Osteoblast (primary cell): ENCODE measurements at places on chromosomes 5 and 9. TPM values are rescaled to one million over a fixed set of nuclear protein-coding genes. Genes with fewer than 3 reads are reported as not detected.

DNA sequence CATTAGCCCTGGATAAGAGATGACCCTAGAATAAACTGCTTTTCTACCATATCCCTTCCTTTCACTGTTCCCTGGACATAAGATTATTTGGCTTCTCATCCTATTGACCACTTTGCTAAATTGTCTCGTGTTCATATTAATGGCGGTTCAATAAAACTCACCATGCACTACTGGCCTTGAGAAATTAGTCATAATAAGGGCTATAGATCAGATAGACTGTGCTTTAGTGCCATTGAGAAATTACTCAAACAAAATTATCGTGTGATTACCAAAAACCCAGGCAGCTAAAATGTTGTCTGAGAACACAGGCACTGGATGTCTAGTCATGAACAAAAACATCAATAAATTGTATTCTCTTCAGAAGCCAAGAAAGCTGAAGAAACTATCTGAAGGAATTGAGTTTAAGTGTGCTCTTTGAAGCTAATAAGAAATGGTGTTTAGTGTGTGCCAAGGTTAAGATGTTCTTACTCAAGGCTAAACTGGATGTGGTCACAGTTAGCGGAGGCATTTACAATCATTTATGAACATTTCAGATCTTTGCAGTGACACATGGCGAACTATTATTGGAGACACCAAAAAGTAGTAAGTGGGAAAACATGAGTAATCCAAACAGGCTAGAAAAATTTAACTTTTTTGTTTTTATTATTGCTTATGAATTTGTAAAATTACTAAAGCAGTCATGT lies 460.4 kb upstream of the RORB start:
- no peak for DNase-seq
- no peak overlapping the region for H3K4me3 ChIP-seq
- no peak overlapping the region for H3K27ac ChIP-seq
- H3K27me3 ChIP-seq = no peaks in the 10 kb centered on the region
- H3K36me3 ChIP-seq = no peaks in the 10 kb centered on the region
- no peaks in the 10 kb centered on the region for H3K4me1 ChIP-seq

DNA sequence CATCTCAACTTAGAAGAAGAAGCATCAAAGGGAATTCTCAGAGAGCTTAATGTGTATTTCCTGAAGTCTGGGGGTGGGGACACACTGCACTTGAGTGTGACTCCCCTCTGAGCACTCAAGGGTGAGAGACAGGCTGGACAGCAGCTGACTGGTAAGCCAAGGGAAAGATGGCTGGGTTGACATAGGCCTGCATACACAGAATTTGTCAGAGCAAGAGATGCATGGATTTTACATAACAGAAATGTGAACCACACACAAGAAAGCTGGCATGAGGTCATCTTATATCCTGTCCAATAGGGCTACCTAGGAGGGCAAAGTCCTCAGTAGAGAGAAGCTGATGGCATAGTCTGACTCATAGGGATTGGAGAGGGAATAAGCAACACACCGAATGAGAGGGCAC lies 114.3 kb upstream of the EPB41L4A start:
- H3K4me3 ChIP-seq = no peak overlapping the region
- H3K4me1 ChIP-seq = no peaks in the 10 kb centered on the region
- H3K27ac ChIP-seq = no peak overlapping the region
- H3K36me3 ChIP-seq = no peaks in the 10 kb centered on the region

DNA sequence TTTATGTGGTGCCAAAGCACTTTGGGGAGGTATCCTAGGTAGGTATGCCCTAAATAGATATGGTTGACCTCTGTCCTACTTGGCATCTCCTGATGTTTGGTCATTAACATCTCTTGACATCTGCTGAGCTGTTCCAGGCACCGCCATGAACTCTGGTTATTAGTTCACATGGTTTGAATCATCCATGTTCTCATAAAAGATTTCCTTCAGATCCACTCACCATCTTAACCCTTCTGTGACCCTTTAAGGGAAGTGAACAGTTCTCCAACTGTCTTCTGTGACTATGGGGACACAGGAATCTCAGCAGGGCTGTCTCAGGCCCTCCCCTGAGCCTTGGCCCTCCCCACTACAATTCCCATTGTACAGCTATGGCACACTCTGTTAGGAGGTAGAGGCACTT lies 167.7 kb downstream of the CDH6 start:
- H3K4me3 ChIP-seq = no peak overlapping the region
- no peak for DNase-seq
- H3K4me1 ChIP-seq = peaks cover 57% of the 10 kb centered on the region
- H3K36me3 ChIP-seq = no peaks in the 10 kb centered on the region
- peak overlapping the region; percentile 95 for H3K27ac ChIP-seq

- peaks cover 24% of the 10 kb centered on the region for H3K4me1 ChIP-seq
- peak overlapping the region; percentile 98 for H3K4me3 ChIP-seq
- H3K36me3 ChIP-seq = no peaks in the 10 kb centered on the region
- DNase-seq = no peak
These were observed 475 bp downstream of the DDX31 start for GRCh38 chr9:132669319-132669697.

- H3K4me3 ChIP-seq = no peak overlapping the region
- no peaks in the 10 kb centered on the region for H3K36me3 ChIP-seq
- peaks cover 42% of the 10 kb centered on the region for H3K4me1 ChIP-seq
- DNase-seq = no peak
- H3K27me3 ChIP-seq = no peaks in the 10 kb centered on the region
These were observed 8.6 kb downstream of the BRD3 start for GRCh38 chr9:134059188-134059641.

GRCh38 chr9:89588271-89588879 lies 16.4 kb upstream of the GADD45G start:
- H3K36me3 ChIP-seq = no peaks in the 10 kb centered on the region
- H3K27ac ChIP-seq = no peak overlapping the region
- DNase-seq = peak; percentile 21

GRCh38 chr9:123377211-123377971 lies 21.4 kb downstream of the CRB2 start:
- H3K4me3 ChIP-seq = no peak overlapping the region
- H3K27me3 ChIP-seq = peaks cover 33% of the 10 kb centered on the region
- no peak overlapping the region for H3K27ac ChIP-seq
- H3K36me3 ChIP-seq = no peaks in the 10 kb centered on the region

- peak overlapping the region; percentile 53 for H3K4me3 ChIP-seq
- H3K4me1 ChIP-seq = peaks cover 5% of the 10 kb centered on the region
- no peaks in the 10 kb centered on the region for H3K27me3 ChIP-seq
- H3K27ac ChIP-seq = no peak overlapping the region
- H3K36me3 ChIP-seq = no peaks in the 10 kb centered on the region
These were observed 15.2 kb downstream of the RNF180 start for GRCh38 chr5:64180661-64181343.

DNA sequence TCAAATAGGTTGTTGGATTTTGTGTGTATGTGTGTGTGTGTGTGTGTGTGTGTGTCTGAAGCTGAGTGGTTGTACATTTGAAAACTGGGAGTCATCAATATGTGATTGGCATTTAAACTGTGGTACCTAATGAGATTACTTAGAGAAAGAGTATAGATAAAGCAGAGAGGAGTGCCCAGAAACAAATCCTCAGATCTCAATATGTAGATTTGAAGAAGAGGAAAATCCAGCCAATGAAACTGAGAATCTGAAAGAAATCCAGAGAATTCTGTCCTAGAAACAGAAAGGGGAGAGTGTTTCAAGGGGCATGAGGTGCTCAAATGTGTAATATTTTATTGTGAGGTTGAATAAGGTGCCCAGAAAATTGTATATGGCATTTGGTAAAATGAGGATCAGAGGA lies 66.2 kb downstream of the CCDC192 start:
- no peak for DNase-seq
- no peak overlapping the region for H3K27ac ChIP-seq
- no peak overlapping the region for H3K4me3 ChIP-seq
- peaks cover 7% of the 10 kb centered on the region for H3K4me1 ChIP-seq

- DNase-seq = no peak
- H3K36me3 ChIP-seq = no peaks in the 10 kb centered on the region
- H3K4me3 ChIP-seq = no peak overlapping the region
- H3K4me1 ChIP-seq = no peaks in the 10 kb centered on the region
These were observed 54.5 kb downstream of the PDE4D start for GRCh38 chr5:59838989-59839388.

DNA sequence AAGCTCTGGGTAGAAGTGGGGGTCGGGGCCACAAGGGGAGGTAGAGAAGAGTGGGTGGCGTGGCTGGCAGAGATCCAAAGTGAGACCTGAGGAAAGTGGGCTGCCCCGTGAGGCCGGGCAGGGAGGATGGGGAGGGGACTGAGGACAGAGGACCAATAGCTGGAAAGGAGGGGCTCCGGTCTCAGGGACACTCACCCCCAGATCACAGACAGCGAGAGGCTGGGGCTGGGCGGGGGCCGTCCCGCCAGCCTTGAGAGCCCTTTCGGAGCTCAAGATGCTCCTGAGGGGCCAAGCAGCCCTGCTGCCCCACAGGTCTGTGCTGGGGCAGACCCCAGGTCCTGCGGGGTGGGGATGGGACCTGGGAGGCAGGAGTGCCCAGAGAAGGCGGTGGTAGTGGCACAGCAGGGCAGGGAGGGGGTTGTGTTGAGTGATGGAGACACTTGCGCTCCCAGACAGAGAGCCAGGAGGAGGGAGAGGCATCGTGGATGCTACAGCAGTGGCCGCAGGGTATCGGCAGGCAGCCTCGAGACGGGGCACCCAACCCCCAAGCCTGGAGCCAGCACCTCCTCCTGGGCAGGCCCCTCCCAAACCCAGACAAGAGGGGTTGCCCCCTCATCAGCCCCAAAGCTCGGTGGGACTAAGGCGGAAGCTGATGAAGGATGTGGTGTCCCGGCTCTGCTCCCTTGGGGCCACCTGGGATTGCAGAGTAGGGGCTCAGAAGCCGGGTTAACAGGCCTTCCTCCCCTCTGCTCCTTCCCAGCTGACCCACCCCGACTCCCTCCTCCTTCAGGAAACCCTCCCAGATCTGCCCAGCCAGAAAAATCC lies 3.4 kb downstream of the SARDH start:
- H3K36me3 ChIP-seq = no peaks in the 10 kb centered on the region
- no peaks in the 10 kb centered on the region for H3K27me3 ChIP-seq
- H3K4me3 ChIP-seq = no peak overlapping the region
- H3K4me1 ChIP-seq = peaks cover 10% of the 10 kb centered on the region
- H3K27ac ChIP-seq = no peak overlapping the region
- DNase-seq = no peak

- H3K27ac ChIP-seq = no peak overlapping the region
- H3K27me3 ChIP-seq = no peaks in the 10 kb centered on the region
- no peaks in the 10 kb centered on the region for H3K4me1 ChIP-seq
- no peak overlapping the region for H3K4me3 ChIP-seq
- no peaks in the 10 kb centered on the region for H3K36me3 ChIP-seq
These were observed 228.3 kb downstream of the CACNA1B start for GRCh38 chr9:138105561-138106505.

GRCh38 chr9:36332006-36332405 lies 68.1 kb downstream of the RNF38 start:
- H3K4me1 ChIP-seq = peaks cover 18% of the 10 kb centered on the region
- H3K4me3 ChIP-seq = no peak overlapping the region
- peak; percentile 50 for DNase-seq
- H3K27me3 ChIP-seq = no peaks in the 10 kb centered on the region
- H3K36me3 ChIP-seq = peaks cover 5% of the 10 kb centered on the region
- no peak overlapping the region for H3K27ac ChIP-seq

GRCh38 chr5:14929293-14930065 lies 57.9 kb upstream of the ANKH start:
- H3K27me3 ChIP-seq = no peaks in the 10 kb centered on the region
- DNase-seq = no peak
- H3K27ac ChIP-seq = peak overlapping the region; percentile 64
- H3K36me3 ChIP-seq = no peaks in the 10 kb centered on the region

- H3K36me3 ChIP-seq = no peaks in the 10 kb centered on the region
- no peak overlapping the region for H3K27ac ChIP-seq
- DNase-seq = no peak
- H3K4me3 ChIP-seq = no peak overlapping the region
These were observed 1797.8 kb upstream of the WWC1 start for GRCh38 chr5:166493612-166494011.

- H3K27ac ChIP-seq = no peak overlapping the region
- H3K27me3 ChIP-seq = no peaks in the 10 kb centered on the region
- H3K4me3 ChIP-seq = no peak overlapping the region
These were observed 471.0 kb upstream of the MEF2C start for GRCh38 chr5:89353837-89354551.

DNA sequence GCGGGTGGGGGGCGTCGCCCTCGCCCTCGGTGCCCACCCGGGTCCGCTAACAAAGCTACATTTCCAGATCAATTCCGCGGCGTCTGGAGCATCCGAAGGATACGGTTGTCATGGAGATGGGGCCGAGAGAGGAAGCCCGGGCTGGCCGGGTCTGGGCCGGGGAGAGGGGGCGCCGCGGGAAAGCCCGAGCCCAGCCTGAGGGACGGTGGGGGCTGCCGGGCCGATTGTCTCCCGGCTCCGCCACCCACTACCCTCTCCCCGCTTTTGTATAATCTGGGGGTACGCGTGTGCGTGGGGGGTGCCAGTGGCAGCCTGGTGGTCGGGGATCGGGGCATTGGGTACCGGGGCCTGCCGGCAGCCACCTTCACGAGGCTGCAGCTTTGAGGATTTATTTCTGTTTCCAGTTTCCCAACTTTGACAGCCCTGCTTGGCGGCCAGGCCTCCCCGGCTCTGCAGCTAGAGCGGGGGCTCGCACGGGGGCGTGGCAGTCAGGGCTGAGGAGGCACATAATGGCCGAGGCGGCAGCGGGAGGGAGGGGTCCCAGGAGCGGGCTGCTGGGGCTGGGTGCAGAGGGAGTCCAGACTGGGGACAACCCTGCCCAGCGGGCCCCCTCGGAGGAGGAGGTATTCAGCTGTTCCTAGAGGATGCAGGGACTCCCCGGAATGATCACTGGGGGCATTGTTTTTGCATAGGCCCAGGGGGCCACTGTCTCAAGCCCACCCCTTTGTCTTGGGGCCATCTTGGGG lies 626 bp downstream of the PSD2 start:
- no peak overlapping the region for H3K27ac ChIP-seq
- H3K4me3 ChIP-seq = no peak overlapping the region
- H3K4me1 ChIP-seq = no peaks in the 10 kb centered on the region
- peak; percentile 86 for DNase-seq
- peaks cover 69% of the 10 kb centered on the region for H3K27me3 ChIP-seq

- H3K27ac ChIP-seq = no peak overlapping the region
- peak; percentile 18 for DNase-seq
- peaks cover 30% of the 10 kb centered on the region for H3K36me3 ChIP-seq
- no peak overlapping the region for H3K4me3 ChIP-seq
- H3K27me3 ChIP-seq = no peaks in the 10 kb centered on the region
These were observed 121.5 kb downstream of the RGS3 start for GRCh38 chr9:113585085-113585442.

- H3K4me1 ChIP-seq = peaks cover 12% of the 10 kb centered on the region
- H3K27ac ChIP-seq = no peak overlapping the region
- DNase-seq = peak; percentile 74
- peaks cover under 1% of the 10 kb centered on the region for H3K27me3 ChIP-seq
- H3K36me3 ChIP-seq = no peaks in the 10 kb centered on the region
These were observed 257.7 kb upstream of the KLF9 start for GRCh38 chr9:70672161-70672649.

Gene PPP2R2B
- under 0.01 TPM in 1 of 2 replicates, not detected in the other for total RNA-seq

Gene SV2C
- total RNA-seq = not detected in 2 replicates

Gene SHOC1
- under 0.01 TPM in 2 replicates for total RNA-seq

Gene DPYSL3
- 80.4 and 119 TPM in 2 replicates for total RNA-seq

Gene ADRA1B
- total RNA-seq = 0.29 and 0.36 TPM in 2 replicates

Gene PCDHAC2
- total RNA-seq = 0.36 and 0.59 TPM in 2 replicates

Gene NEUROG1
- not detected in 2 replicates for total RNA-seq

Gene LAMC3
- under 0.01 TPM in 1 of 2 replicates, not detected in the other for total RNA-seq

Gene C5orf52
- not detected in 2 replicates for total RNA-seq

Gene RMRP
- 88,726 and 110,601 TPM in 2 replicates for total RNA-seq

Gene NUP214
- total RNA-seq = 15.0 and 17.7 TPM in 2 replicates

Gene CCL27
- 0.36 TPM in 1 of 2 replicates, not detected in the other for total RNA-seq

Gene ACTBL2
- not detected in 2 replicates for total RNA-seq

Gene PLAC8L1
- not detected in 2 replicates for total RNA-seq
